ENCODE measurements at places on chromosomes 6 and 20.
A peak's percentile ranks its signal among the peaks of the same experiment; 100 is the strongest.

GRCh38 chr6:47752801-47753200 lies 29.0 kb upstream of the OPN5 start:
- no peak for DNase-seq

DNA sequence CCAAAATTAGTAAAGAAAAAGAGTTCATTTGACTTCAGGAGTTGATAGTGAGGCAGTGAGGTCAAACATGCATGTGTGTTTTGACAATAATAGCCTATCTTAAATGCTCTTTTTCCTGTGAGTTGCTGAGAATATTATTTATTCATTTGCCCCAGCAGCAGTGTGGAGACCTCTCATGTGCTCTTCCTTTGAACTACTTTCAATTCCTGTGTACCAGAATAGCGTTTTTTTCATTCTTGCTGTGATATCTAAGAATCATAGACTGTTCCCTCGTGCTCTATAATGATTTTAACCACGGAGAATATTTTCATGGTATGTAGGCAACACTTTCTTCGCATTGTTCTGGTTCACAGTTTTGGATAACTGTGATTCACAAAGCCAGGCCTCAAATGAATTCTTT lies 5.2 kb downstream of the CDYL start:
- DNase-seq, result no peak

GRCh38 chr6:158905277-158905676 lies 86.1 kb upstream of the EZR start:
- DNase-seq, result no peak

DNA sequence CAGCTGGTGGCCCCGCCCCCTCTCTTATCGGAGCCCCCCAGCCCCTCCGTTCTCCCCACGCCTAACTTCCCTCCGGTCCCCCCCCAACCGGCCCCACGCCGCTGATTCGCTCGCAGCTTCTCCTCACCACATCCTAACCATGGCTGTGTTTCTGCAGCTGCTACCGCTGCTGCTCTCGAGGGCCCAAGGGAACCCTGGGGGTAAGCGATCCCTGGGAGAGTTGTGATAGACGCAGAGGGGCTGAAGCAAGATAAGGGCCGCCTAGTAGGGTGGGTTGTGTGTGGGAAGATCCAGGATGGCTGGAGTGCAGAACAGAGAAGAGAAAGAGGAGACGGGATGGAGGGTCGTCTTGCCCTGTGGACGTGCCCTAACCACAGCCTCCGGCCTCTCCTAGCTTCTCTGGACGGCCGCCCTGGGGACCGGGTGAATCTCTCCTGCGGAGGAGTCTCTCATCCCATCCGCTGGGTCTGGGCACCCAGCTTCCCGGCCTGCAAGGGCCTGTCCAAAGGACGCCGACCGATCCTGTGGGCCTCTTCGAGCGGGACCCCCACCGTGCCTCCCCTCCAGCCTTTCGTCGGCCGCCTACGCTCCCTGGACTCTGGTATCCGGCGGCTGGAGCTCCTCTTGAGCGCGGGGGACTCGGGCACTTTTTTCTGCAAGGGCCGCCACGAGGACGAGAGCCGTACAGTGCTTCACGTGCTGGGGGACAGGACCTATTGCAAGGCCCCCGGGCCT lies at the start of gene MPIG6B:
Gene MPIG6B, plus strand, starts transcription at position 129 of the 735 bp plus-strand sequence. Its CDS starts 11 bp downstream, at position 140.
- DNase-seq, result peak; percentile 58

- no peak for DNase-seq
Observed at GRCh38 chr6:35260591-35261570, 1.3 kb downstream of the ZNF76 start.

- DNase-seq, result no peak
Observed at GRCh38 chr6:130372786-130373185, 7.0 kb downstream of the TMEM200A start.

DNA sequence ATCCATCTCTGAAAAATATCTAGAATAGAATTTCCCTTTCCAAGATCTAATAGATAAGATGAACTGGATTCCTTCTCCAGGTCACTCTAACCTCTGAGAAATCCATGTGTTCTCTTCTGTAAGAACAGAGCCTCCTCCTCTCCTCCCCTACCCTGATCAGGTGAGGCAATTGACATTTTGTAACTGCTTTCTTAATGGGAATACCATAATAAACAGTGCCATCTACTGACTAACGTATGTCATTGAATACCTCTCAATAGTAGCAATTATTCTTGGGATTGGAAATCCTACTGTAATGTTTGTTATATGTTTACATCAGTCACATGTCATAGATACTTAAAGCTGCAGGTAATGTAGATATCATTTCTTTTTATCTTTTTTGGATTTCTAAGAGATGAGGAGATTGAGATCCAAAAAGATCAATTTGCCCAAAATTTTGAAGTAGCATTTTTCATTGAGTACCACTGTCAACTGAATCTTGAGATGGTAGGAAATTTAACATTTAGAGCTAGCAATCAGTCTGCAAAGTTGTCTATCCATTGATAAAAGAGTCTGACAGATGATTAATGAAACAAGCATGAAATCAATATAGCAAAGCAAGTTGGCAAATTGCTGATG lies 365.8 kb upstream of the HSF2 start:
- no peak for DNase-seq
